Left renal cortex interstitium (tissue), 4 donors: ENCODE measurements at places on chromosomes 1 and 21. TPM values are rescaled to one million over a fixed set of nuclear protein-coding genes. Genes with fewer than 3 reads are reported as not detected.

- DNase-seq, result no peak
These were observed 55.6 kb downstream of the UCK2 start for GRCh38 chr1:165883056-165883455.

GRCh38 chr1:203509135-203509534 is 15.2 kb downstream of the OPTC start:
- no peak for DNase-seq

DNA sequence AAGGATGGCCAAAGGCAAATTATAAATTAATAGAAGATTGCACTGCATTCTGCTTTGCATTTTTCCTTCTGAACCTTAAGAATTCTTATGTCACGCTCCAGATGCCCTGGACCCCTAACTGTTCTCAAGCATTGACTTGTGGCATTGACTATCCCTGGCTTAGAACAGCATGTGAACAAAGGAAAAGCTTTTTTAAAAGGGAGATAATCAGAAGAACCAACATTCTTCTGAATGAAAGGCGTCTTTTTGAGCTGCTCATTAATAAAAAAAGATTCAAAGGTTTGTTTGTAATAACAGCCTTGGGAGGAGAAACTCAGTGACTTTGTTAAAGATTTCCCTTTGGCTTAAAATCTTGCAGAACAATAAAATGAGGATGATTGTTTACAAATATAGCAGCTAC is 105.5 kb downstream of the TNNI3K start:
- no peak for DNase-seq

DNA sequence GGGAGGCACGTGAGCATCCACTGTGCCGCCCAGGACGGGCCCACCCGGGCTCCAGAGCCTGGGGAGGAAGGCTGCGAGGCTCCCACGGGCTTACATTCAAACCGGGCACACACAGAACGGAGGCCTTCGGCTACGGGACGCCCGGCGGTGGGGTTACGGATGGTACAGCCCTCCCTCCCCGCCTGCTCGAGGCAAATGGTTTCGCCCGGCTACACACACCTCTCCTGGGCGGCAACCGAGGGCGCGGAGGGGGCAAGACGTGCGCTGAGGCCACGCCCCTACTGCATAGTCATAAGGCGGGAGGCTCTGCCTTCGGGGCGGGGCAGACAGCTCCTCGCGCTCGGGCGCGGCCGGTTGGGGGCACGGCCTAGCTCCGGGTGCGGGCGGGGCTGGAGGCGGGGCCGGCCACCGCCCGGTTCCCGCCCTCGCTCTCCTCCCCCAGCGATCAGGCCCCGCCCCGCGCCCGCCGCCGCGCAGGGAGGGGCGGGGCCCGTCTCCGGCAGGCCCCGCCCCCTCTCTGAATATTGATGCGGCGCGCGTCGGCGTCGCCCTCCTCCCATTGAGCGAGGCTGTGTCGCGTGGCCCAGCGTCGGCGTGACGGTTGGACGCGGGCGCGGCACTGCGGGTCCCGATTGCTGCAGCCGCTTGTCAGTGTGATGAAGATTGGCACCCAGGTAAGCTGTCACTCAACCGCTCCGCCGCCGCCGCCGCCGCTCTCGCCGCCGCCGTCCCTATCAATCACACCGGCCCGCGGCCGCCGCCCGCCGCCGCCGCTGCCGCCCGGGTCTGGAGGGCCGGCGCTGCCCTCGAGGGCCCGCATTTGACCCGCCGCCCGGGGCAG is at the start of gene PKNOX1:
Gene PKNOX1, plus strand, starts transcription at position 572 of the 841 bp plus-strand sequence. CDS start 29,820 bp downstream, outside the sequence.
- peak; percentile 92 for DNase-seq

DNA sequence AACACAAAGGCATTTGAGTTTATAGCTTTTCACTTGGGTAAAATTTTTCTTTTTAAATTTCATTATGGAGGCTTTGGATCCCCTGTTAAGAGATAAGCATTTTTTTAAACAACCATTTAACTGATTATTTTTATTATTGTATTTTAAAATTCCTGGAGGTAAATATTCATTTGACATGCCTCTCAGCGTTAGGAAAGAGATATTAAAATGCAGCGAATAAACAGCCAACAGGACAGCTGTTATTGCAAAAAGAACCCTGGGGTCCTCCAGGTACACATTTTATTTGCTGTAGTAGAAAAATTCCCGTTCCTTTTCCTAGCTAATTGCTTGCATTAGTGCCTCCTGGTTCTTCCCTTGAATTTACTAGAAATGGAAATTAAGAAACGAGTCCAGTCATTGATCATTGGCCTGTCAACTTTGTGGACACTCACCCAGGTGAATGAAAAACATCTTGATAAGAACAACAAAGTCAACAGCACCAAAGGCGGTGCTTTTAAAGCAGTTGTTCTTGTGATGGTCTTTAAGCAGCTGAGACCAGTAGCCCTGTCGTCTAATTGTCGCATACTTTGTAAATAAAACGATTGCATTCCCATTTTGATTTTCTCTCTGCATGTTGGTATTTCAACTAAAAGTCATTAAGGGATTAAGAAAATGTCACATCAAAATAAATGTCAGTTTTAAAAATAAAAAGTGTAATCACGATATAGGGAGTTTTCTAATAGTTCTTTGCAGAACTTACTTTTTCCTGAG is 282.4 kb downstream of the GRIK1 start:
- DNase-seq, result no peak

- DNase-seq, result no peak
These were observed 80.9 kb downstream of the BACH1 start for GRCh38 chr21:29379517-29380054.

- DNase-seq, result no peak
These were observed 28.4 kb downstream of the RNF11 start for GRCh38 chr1:51264451-51264850.

GRCh38 chr1:224189561-224189960 is 6.5 kb downstream of the DEGS1 start:
- DNase-seq, result no peak

DNA sequence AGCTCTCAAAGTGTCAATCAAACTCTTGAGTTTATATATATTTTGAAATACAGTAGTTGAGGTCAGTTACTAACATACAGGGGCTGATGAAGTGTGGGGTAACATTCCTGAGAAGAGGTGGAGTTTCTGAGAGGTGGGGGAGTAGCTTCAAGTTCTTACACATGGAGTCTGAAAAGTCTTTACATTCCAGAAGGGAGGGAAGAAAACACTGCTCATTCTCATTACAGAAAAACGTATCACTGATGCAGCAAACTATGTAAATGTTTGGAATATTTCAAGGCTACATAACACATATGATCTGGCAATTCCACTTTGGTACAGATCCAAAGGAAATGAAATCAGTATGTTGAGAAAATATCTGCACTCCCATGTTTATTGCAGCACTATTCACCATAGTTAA is 1065.8 kb upstream of the B3GALT2 start:
- DNase-seq, result no peak

DNA sequence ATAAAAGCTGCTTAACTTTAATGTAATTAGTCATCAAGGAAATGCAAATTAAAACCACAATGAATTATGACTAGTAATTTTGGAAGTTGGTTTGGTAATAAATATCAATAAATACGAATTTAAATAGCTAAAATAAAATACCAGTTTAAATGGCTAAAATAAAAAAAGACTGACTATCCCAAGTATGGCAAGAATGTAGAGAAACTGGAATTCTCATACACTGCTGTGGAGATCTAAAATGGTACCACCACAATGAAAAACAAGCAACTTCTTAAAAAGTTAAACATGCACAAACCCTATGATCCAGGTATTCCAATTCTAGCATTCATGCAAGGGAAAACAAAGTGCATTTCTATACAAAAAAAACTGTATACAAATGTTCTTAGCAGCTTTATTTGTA is 382.6 kb upstream of the NR5A2 start:
- DNase-seq, result no peak

- DNase-seq, result no peak
These were observed 17.7 kb upstream of the PRRC2C start for GRCh38 chr1:171467626-171468025.

Gene PTPRU
- polyA plus RNA-seq, result 19.2 TPM

GRCh38 chr1:112527266-112528010 is 18.7 kb downstream of the WNT2B start:
- no peak for DNase-seq

Gene TNFAIP8L2
- 2.2 TPM for polyA plus RNA-seq

- DNase-seq, result no peak
These were observed 90.5 kb downstream of the VWA5B1 start for GRCh38 chr1:20381045-20381641.

Gene PNRC2
- polyA plus RNA-seq, result 203 TPM

DNA sequence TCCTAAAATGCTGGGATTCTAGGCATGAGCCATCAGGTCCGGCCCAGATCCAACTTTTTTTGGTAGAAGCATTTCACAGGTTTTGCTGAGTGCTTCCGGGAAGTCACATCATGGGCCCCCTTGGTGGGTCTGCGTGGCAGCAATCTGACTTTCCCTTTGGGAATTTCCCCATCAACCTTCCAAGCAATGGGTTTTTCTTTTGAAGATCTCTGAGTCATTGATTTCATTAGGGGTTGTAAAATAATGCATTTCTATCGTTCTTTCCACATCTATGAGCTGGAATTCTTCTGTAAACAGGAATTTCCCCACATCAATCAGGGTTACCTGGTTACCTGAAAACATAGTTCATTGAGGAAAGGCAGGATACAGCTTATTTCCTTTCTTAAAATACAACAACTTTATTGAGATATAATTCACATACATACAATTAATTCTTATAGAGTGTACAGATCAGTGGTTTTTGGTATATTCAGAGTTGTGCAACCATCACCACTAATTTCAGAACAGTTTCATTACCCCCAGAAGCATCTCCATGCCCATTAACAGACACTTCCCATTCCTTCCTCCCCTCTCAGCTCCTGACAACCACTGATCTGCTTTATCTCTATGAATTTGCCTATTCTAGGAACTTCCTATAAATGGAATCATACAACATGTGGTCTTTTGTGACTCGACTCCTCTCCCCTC is 9.9 kb upstream of the ZBTB17 start:
- DNase-seq, result no peak

DNA sequence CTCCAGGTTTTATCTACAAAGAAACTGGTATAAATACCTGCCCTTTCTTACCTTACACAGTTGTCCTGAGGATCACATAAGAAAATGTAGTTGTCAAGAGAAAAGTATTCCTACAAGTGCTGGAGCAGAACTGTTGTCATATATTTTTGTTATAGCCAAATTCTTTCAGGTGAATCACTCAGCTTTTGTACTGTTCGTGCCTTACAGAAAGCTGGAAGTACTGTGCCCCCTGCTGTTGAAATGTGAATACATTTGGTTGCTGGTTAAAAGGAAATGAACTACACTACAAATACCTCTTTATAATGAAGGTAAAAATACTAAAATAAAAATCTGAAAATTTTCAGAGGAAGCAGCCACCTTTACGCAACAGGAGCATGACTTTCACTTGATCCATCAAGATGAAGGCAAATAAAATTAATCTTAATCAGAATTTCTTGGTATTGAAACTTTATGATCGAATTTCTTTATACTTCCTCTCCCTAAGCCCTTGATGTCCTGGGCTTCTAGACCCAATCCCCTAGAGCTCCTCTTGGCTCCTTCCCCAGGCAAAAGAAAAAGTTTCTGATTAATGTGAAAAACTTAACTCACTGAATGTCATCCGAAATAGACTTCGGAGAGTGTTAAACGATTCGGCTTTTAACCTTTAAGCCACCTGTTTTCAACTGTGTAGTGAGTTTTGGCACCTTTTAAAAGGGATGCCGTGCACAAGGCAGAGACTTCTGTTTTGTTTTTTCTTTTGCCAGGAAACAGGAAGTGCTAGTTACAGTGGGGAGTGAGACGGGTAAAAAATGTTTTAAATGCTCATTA is 12.5 kb downstream of the CHML start:
- no peak for DNase-seq

Gene HEYL
- 22.0 TPM for polyA plus RNA-seq

Gene PLA2G2F
- 0.35 TPM for polyA plus RNA-seq

GRCh38 chr1:205049479-205049878 is 6.5 kb downstream of the CNTN2 start:
- DNase-seq, result no peak

DNA sequence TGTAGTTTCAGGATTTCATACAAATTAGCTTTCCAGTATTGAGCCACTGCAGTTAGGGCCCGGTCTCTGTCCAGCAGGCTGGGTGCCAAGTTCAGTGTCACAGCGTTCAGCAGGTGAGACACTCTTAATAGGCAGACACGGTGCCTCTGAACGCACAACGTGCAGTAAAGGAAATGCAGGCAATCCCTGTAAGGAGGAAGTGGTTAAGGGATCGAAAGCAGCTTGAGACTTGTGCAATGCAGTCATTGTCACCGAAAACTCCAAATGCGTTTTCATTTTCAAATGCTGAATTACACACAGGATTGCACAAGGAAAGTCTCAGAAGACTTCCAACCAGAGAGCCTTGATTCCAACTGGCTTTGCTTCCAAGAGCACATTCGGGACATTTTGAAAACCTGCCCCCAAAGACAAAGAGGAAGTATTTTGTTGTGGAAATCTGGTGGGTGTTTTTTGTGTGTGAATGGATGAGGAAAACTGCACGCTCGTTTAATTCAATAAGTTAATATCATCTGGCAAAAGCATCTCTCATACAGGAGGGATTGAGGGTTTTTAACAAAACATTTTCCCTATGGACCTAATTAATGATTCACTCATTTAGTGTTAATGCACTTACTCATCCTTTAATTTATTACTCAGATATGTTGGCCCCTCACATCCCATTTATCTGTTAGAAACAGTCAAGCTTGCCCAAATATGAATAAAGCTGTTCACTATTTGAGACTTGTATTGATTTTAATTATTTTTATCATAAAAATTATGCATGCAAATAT is 61.6 kb downstream of the PTGS2 start:
- DNase-seq, result no peak

Gene CACNA1E
- polyA plus RNA-seq, result 0.19 TPM
